ENCODE measurements at places on chromosomes 2 and 18.
A peak's percentile ranks its signal among the peaks of the same experiment; 100 is the strongest.

DNA sequence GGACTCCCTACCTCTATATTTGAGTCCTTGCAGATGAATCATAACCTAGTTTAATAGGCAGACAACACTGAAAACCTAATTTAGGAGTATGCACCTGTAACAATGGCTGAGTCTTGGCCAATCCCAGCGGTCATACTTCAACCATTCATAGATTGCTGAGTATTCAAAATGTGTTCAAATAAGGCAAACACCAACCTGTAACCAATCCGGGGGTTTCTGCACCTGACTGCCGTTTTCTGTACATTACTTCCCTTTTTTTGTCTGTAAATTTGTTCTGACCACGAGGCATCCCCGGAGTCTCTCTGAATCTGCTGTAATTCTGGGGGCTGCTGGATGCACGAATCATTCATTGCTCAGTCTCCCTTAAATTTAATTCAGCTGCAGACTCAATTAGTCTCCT lies 338.6 kb downstream of the STK39 start:
- DNase-seq: no peak

DNA sequence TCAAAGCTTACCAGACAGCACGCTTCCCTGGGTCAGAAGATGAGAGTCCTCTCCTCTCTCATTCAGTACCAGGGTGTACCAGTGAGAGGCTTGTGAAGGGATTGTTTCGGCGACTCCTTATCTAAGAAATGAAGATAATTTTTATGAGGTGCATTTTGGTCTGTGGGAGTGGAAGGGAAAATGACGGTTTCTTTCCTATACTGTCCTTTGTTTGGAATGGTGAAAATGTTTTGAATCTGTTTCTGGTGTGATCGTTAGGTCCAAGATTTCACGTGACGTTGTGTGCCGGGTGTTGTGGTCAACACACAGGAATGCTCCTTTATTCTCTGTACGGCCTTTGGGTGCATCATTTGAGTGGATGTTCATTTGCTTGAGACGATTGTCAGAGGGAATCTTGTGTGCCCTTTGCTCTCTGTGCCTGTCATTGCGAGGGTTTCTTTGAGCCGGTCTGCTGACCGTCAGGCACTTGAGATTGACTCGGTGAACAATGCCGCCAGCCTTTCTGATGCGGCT lies 183.5 kb downstream of the AGAP1 start:
- no peak for DNase-seq

GRCh38 chr18:9951022-9951859 lies 37.4 kb downstream of the VAPA start:
- DNase-seq: no peak

DNA sequence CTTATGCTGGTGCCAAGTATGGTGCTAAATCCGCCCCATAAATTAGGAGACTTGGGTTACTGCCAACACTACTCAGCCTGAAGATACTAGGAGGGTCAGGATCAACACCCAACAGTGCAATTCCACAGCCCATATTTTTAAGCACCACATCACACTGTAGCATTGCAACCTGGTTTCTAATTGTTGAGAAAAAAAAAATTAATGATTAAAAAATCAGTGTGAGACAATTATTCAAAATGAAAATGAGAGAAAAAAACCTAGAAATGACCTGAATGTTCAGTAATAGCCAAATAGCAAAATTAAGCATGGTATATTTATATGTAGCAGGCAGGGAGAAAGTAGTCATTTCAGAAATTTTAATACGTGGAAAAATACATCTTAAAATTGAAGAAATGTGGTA lies 29.2 kb upstream of the HNRNPLL start:
- no peak for DNase-seq

DNA sequence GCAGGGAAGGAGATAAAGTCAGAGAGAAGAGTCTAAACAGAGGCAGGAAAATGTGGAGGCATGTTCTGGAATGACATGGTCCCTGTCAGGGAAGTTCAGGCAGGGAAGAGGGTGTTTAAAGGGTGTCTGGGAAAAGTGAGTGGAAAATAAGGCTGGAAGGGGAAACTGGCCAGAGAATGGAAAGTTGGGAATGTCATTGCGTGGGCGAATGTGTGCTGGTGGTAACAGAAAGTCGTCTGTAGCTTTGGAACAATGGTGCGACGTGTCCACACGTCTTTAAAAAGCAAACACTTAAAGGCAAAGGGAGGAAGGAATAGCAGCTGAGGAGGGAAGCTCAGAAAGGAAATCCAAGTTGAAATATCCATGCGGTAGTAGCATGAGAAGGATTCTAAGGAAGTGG lies 469.5 kb upstream of the SALL3 start:
- DNase-seq: no peak

DNA sequence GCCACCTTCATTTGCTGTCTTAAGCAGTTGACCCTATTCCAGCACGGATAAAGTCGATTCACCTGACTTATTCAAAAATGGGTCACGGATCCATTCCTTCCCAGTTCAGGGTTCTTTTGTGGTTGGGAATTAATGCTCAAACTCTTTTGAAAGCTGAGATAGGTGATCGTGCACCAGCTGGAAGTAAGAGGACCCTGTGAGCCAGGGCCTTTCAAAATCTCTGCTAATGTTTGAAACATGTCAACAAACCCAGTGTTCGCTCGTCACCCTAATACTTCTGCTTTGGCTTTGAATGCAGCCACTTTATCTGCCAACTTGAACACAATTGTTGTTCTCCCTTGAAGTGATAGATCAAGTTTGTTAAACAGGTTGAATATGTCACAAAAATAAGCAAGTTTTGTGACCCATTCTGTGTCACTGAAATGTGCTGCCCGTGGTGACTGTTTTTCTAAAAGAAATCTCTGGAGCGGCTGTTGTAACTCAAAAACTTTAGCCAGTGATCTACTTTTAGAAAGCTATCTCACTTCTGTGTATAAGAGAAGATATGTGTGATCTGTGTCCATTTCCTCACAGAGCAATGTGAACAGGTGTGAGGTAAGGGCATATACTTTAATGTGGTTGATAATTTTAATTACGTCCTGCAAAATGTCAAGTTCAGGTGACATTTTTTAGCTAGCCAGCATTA lies 16.9 kb downstream of the HAT1 start:
- no peak for DNase-seq

- DNase-seq: peak; percentile 43
These were observed 721 bp downstream of the ADAM17 start for GRCh38 chr2:9554921-9555296.

DNA sequence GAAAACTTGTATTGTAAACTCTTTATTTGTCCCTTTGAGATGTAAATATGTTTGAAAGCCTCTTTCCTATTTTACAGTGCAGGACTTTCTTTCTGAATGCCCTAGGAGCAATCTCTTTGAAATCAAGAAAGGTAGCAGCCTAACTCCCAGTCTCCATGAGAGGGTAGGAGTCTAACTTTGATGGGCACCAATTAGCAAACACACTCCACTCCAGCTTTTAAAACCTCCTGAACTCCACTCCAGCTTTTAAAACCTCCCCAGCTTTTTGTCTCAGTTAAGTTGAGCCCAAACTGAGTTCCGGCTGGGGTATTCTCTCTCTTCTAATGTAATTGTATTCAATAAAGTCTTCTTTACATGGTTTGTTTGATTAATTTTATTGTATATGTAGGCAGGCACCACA lies 493.7 kb upstream of the CDH7 start:
- no peak for DNase-seq

GRCh38 chr2:180328795-180329422 lies 321.8 kb upstream of the CWC22 start:
- no peak for DNase-seq

DNA sequence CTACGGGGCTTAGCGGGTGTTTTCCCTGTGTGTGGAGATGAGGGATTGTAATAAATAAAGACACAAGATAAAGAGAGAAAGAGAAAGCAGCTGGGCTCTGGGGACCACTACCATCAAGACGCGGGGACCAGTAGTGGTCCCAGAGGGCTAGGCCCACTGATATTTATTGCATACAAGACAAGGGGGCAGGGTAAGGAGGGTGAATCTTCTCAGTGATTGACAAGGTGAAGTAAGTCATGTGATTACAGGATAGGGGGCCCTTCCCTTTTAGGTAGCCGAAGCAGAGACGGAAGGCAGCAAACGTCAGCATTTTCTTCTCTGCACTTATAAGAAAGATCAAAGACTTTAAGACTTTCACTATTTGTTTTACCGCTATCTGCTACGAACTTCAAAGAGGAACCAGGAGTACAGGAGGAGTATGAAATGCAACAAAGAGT lies 4.5 kb upstream of the GAL3ST2 start:
- no peak for DNase-seq

GRCh38 chr2:105600949-105601794 lies 143.5 kb upstream of the NCK2 start:
- DNase-seq: no peak

DNA sequence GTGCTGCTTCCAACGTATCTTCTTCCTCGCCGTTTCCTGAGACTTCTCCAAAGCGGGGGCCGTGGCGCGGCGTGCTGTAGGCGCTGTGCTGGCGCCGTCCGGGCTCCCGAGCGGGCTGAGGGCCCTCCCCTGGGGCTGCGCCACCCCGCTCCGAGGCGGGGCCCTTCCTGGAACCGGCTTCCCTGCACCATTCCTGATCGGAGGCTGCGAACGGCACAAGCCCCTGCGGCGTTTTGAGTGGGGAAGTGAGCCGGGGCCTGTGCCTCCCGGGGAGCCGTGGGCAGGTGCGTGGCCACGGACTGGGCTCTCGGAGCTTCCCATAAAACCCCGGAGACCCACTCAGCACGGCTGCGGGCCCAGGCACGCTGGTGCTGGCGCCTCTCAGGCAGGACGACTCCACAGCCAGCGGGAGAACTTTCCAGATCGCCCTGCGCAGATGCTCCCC lies 74.7 kb downstream of the PSMG2 start:
- DNase-seq: no peak

DNA sequence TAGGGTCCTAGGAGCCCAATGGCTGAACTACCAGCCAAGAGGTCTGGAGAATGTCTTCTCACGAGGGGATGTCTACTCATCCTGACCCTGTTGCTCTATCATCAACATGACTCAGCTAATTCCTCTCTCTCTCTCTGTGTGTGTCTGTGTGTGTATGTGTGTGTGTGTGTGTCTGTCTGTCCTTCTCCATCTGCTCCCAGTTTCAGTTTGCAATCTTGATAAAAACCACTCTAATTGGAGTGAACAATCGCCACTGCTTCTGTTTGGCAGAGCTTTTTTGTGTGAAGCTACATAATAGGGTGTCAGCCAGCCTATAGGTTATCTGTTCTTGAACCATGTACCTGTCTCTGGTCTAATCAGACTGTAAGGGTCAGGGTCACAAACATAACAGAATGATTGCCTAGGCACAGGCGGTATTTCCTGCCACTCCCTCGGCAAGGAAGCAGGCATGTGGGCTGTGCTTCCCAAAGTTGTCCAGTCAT lies 219.8 kb downstream of the SH3BP4 start:
- DNase-seq: no peak

DNA sequence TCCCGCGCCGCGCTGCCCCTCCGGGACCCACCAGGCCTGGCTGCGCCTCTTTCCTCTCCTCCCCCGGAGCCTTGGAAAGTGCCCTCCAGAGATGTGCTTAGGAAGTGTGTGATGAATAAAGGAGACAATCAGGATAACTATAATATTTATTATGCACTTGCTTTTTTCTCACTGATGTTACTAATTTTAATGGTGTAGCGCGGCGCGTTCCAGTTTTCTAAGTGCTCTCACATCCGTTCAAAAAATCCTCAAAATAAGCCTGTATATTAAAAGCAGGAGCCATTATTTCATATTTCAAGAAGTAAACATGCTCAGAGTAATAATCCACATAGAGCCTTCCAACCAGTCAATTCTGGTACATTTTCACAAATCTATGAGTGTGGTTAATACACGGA lies 941 bp upstream of the MPPE1 start:
- no peak for DNase-seq

GRCh38 chr2:238978497-238978896 lies 130.6 kb downstream of the TWIST2 start:
- DNase-seq: no peak

DNA sequence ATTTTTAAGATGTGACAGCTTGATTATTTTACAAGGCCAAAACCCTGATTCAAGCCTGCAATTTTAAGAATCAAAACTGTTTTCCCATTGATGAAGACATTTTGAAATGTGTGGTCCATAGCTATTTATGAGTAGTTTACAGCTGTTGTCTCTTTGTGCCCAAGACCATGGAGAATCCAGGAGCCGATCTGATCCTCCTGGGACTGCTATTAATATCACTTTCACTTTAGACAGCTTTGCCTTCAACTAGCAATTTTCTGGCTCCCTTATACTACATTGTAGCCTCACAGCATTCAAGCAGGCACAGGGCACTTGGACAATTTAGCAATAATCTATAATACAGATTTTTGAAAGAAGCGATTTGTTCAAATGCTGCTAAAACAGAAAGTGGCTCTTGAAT lies 172.9 kb downstream of the SLC8A1 start:
- no peak for DNase-seq

GRCh38 chr2:144524118-144525009 lies 4.4 kb upstream of the ZEB2 start:
- peak; percentile 35 for DNase-seq

DNA sequence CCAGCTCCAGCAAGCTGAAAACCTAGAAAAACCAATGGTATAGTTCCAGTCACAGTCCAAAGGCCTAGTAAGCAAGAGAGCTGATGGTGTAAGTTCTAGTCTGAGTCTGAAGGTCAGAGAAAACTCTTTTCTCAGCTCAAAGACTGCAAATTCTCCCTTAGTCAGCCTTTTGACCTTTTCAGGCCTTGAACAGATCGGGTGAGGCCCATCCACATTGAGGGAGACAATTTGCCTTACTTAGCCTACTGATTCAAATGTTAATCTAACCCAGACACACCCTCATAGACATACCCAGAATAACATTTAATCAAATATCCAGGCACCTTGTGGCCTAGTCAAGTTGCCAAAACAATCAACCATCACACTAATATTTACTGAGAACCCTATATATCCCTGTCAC lies 110.8 kb upstream of the KCNJ3 start:
- no peak for DNase-seq

DNA sequence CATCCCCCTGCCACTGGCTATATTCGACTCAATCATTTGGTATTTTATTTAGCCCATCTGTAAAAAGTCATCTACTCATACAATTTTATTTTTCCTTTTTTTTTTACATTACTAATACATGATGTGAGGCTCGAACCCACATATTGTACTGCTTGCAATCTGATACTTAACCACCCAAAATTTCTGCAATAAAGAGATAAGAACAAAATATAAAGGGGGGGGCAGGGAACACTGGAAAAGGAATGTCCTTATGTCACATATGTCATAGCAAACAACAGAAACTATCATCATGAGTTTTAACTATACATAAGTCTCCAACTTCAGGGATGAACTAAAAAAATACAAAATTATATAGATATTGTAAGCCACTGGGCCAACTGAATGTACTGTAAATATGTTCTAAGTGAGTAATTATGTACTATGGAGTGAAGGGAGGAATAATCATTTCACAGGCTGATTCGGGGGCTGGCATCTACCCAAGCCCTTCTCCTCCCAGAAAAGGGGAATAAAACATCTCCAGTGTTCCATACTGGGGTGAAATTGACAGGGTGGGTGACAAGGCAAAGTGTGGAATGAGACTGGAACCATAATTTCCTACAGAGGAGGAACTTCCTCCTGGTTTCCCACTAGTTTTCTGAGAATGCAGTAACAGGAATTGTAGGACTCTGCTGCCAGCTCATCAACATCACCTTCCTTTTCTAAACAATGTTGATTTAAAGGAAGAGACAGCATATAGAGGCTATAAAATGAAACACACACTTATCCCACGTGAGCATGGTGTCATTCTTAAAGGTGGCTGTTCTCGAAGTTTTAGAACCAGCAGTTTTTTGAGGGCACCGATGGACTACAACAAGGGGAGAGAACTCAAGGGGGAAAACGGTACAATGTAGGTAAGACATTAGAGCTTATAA lies 79.5 kb downstream of the FARSB start:
- no peak for DNase-seq

GRCh38 chr2:175579646-175580045 lies 398.1 kb upstream of the ATP5MC3 start:
- DNase-seq: no peak

GRCh38 chr2:38301969-38302702 lies 74.9 kb downstream of the ATL2 start:
- no peak for DNase-seq
